ENCODE measurements at places on chromosomes 3 and 15. TPM values are rescaled to one million over a fixed set of nuclear protein-coding genes. Genes with fewer than 3 reads are reported as not detected.

DNA sequence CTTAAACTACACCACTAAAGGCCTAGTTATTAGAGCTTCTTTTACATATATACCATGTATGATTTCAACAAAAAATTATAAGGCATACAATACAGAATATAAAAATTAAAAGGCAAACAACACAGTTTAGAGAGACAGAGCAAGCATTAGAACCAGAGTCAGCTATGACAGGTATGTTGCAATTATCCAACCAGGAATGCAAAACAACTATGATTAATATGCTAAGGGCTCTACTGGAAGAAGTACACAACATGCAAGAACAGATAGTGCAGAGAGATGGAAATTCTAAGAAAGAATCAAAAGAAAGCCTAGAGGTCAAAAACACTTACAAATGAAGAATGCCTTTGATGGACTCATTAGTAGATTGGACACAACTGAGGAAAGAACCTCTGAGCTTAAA is 39.6 kb downstream of the CCDC54 start:
- no peak for DNase-seq

DNA sequence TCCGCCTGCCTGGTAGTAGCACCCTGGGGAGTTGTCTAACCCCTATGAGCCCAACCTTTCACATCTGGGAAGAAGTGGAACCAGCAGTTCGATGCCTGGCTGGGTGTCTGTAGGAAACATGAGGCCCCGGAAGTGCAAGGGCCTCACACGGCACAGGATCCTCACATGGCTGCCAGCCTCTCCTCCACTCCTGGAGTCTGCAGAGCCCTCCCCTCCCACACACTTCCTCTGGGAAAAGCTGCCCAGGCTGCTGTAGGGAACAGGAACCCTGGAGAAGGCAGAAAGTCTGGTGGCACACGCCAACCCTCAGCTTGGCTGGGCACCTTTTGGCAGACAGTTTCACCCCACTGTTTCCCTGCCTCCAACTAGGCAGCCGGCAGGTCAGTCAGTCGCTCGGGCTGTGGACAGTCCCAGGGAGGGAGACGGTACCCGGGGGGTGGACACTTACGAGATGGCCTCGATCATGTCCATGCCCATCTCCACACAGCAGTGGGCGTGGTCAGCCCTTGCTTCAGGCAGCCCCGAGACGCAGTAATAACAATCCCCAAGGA is 118.4 kb downstream of the ADCY5 start:
- DNase-seq, result no peak

GRCh38 chr3:172073262-172073915 is 34.0 kb downstream of the FNDC3B start:
- DNase-seq, result no peak

DNA sequence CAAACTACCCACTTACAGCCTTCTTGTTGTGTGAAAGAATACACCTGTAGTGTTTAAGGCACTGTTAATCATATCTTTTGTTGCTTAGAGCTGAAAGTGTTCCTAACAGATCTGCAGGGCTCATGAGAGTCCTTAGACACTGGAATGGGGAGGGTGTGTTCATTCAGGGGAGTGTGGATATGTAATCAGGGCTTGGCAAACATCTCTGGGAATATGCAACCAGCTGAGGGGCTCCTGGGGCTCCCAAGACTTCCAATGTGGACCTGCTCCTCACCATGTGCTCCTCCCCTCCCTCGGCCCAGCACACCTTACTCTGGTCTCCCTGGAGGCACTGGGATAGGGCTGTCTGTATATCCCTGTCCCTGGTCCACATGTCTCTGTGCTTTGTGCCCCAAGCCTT is 30.3 kb upstream of the MFSD1 start:
- DNase-seq, result no peak

DNA sequence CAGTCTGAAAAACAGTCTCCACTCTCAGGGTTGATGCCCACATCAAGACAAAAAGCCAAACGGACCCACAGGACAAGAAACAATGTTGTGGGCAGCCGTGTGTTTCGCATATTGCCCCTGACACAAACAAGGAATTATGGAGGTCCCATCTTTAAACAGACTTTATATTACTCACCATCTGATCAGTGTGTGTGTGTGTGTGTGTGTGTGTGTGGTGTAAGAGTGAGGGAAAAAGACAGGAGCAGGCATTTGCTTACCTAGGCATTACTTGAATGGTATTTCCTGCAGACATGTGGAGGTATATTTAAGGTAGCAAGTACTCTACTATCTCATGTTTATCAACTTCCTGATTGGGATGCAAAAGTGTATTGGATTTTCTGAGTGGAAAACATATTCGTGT is 136.3 kb downstream of the TMCO5A start:
- DNase-seq, result no peak

Gene GATM
- 0.57 TPM for total RNA-seq

Gene PLCH1
- total RNA-seq, result 0.09 TPM

Gene ACVR2B
- total RNA-seq, result 2.5 TPM

All from fibroblast of the aortic adventitia (primary cell).